ENCODE measurements at places on chromosomes 3 and 15.
A peak's percentile ranks its signal among the peaks of the same experiment; 100 is the strongest.

GRCh38 chr15:59519329-59519728 lies 81.3 kb downstream of the FAM81A start:
- no peak for DNase-seq

GRCh38 chr3:161349529-161350312 lies 21.6 kb downstream of the SPTSSB start:
- peak; percentile 32 for DNase-seq

DNA sequence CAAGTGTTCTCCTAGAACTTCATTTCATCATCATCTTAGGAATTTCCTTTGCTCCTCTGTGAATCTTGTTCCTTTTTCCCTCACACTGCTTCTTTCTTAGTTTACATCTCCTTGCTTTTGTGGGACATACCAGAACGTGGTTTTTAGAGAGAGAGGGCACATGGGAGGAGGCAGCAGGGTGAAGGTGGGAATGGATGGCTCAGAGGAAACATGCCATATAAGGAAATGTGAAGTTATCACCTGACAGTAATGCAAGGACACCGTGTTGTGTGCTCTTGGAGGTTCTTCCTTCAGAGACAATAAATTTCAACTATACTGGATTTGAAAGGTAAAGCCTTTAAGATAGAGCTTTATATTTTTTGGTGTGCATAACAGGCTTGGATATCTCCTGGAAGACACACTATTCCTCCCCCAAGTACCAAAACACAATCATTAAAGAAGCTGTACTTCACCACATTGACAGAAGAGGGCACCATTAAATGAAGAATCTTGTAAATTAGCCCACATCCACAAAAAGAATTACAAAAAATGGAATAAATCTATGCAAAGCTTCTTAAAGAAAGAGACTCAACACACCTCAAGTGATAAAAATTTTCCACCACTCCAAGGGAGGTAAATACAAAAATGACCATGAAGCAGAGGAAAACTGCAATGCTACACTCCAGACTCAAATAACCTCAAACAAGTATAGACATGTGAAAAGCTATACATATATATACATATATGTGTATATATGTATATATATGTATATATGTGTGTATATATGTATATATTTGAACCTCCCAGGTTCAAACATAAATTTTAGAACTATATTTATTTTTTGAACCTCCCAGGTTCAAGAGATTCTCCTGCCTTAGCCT lies 26.1 kb downstream of the RPL39L start:
- peak; percentile 39 for DNase-seq

GRCh38 chr3:133447750-133448477 lies 48.1 kb downstream of the BFSP2 start:
- DNase-seq, result no peak

GRCh38 chr15:23467110-23467600 lies 20.1 kb upstream of the GOLGA6L2 start:
- peak; percentile 59 for DNase-seq

- DNase-seq, result peak; percentile 80
These were observed 49.9 kb downstream of the TFG start for GRCh38 chr3:100759159-100759558.

- no peak for DNase-seq
These were observed 353.9 kb upstream of the NAALADL2 start for GRCh38 chr3:174505266-174505665.

DNA sequence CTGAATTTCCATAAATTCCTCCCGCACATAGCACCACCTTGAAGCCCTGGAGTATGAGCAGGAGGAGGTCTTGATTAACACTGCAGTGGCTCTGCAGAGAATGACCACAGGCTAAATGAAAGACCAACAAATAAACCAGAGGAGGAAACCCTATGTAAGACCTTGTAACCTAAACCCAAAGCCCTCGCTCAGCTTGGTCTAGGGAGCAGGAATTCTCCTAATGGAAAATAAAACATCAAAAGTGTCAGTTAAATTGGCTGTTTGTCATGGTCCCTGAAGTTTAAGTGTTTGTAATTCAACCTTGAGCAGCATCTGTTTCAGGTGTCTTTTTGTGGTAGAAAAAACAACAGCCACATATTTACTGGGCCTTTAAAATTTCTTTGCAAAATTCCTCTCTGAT lies 9.2 kb upstream of the UBE2Q2 start:
- DNase-seq, result no peak
